GM20000 (cell line): ENCODE measurements at places on chromosomes 6 and 20.

DNA sequence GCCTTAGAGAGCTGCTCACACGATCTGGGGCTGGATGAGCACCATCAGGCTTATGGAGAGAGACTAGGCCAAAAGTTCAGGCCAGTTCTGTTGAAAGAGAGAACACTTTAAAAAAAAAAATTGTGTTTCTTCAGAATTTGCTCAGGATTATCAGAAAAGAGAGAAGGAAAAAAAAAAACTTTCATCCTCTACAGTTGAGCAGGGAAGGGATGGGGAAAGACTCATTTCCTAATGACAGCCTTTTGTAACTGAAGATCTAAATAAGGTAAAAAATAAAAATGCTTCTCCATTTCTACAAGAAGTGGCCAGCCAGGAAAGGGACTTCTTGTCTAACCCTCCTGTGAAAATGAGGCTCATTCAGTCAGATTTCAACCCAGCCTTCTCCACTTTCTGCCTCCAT is 134.8 kb downstream of the LY86 start:
- no peak for DNase-seq

- DNase-seq, result peak; percentile 44
These were observed 11.6 kb upstream of the ELOVL5 start for GRCh38 chr6:53360093-53360912.

GRCh38 chr6:75486850-75487518 is 6.6 kb downstream of the FILIP1 start:
- DNase-seq, result no peak

DNA sequence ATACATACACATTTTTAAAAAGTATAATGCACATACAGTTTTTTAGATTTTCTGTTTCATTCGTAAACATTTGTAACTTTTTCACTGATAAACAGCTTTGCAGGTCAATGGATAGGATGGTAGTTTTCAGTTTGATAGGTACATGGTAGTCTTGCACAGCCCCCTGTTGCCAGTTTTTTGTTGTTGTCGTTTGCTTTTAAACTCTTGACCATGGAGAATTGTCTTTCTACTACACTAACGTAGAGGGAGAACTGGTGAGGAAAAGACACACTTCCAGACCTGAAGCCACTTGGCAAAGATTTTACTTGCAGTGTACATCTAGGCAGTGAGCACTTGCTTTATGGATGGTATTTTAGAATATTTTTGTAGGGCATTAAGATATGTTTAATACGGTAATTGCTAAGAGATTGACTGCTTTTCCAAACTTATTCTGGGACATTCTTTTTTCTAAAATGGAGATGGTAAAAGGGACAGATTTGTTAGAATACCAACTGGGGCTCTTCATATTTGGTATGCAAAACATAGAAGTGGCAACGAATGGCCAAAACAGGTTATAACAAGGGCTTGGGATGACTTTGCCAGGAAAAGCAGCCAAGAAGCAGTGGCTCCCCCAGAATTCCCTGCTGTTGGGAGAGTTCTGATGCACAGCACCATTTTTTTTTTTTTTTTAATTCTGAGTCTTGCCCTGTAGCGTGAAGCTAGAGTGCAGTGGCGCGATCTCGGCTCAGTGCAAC is 1.5 kb downstream of the PYGB start:
- no peak for DNase-seq

DNA sequence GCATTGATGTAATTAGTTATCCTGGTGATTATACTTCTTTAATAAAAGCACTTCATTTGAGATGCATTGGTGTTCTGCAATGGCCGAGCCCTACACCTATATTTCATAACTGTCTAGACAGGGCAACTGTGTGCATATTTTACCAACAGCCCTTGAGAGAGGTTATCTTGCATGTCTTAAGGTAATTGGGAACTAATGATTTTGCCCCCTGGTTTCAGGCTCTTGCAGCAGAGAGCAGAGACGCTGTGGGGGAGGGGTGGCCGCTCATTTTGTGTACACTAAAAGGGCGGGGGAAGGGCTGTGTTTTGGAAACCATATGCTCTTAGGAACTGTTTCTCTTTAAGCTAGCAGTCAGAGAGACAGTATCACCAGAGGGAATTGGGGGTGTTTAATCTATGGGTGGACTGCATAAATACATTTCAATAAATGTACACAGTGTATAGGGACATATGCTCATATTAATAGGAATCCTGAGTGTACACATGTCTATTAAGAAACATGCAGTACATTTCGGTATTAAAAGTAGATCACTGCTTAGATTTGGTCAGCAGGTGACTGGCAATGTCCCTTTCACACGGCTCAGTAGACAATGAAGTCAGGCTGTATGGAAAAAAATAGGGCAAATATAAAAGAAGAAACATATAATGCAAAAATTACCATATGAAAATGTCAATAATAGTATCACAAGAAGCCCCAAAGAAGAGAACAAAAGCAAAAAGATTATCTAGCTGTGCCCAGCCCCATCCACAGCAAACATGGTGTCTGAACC is 402.9 kb upstream of the CITED2 start:
- DNase-seq, result no peak

DNA sequence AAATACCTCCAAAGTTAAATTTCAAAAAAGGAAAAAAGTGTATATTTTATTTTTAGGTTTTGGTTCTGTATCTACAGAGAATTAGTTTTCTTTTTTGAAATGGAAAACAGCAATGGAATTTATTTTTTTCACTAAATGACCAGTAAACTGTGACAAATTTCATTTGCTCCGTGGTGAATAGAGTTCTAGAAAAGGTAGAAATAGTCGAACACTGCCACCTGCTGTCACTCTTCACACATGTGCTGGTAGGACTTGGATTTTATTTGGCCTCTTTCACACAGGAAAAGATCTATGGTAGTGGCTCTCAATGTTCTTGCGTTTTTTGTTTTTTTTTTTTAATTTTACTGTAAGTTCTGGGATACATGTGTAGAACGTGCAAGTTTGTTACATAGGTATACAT is 312.5 kb downstream of the EYA4 start:
- peak; percentile 10 for DNase-seq

DNA sequence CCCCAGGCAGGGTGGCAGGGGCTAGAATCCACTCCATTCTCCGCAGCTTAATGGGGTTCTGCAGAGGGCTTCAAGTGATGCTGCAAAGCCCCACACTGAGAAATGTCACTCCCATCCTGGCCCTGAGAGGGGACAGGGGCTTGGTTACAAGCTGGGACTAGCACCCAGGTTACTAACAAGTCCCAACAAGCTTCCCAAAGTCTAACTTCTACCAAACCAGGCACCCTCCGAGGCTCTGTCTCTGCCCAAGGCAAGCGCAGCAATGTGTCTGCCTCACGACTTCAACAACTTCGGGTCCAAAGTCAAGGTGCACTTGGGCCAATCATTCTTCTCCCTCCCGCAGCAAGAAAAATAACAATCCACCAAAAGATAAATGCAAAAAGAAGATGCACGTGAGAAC is 45.6 kb downstream of the NFATC2 start:
- DNase-seq, result no peak

- DNase-seq, result no peak
These were observed 122.0 kb upstream of the MAFB start for GRCh38 chr20:40811004-40811403.

DNA sequence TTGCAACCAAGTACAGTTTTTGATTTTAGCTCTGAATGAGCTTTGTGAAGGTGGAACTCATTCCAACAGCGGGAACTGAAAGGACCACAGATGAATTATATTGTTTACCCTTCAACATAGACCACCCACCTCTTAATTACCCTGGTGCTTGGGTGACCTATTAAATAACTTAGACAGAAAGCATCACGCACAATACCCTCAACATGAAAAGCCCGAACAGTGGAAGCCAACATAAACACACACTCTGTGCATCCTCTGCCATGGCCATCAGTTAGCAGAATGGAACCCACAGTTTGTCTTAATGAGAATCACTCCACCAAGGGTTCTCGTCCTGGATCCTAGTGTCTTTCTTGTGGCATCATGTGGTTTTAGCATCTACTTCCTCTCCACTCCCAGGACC is 60.5 kb downstream of the FOXF2 start:
- no peak for DNase-seq

DNA sequence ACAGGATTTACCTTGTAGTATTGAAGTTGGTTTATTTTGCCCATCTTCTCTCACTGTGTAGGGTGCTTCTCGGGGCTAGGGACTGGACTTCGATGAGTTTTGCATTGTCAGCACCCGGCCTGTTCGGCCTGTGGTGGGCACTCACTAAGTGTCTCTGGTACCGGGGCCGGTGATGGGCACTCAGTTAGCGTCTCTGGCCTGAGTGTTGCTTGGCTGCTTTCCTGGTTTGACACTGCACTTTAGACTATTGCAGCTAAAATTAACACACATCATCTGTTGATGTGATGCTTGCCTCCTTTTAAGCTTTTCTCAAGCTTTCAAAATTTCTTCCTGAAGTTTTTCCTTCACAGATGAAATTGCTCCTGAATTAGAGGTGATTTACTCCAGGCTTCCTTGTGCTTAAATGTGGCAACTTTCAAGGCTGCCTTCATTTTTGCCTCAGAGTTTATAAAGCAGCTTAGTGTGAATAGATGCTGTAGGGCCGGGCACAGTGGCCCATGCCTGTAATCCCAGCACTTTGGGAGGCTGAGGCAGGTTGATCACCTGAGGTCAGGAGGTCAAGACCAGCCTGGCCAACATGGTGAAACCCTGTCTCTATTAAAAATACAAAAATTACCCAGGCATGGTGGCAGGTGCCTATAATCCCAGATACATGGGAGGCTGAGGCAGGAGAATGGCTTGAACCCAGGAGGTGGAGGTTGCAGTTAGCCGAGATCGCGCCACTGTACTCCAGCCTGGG is 41.7 kb upstream of the TULP4 start:
- no peak for DNase-seq

- no peak for DNase-seq
These were observed 5.2 kb downstream of the AGPAT4 start for GRCh38 chr6:161268531-161269210.

DNA sequence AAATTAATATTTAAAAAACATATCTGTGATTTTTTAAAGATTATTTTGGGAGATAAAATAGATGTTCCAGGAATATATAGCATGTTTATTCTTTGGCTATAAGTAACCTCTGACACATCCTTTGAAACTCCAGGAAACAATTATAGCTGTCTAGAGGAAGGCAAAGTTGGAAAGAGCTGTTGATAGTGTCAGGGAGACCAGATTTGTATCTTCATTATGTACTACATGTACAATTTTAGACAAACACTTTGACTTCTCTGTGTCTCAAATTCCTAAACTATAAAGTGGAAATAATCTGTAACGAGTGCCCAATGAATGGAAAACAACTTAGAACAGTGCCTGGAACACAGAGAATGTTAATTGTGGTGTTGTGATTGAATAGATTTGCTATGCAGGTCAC is 25.6 kb upstream of the ADGRG6 start:
- DNase-seq, result no peak

- DNase-seq, result no peak
These were observed 424.3 kb upstream of the ARID1B start for GRCh38 chr6:156352861-156353260.

DNA sequence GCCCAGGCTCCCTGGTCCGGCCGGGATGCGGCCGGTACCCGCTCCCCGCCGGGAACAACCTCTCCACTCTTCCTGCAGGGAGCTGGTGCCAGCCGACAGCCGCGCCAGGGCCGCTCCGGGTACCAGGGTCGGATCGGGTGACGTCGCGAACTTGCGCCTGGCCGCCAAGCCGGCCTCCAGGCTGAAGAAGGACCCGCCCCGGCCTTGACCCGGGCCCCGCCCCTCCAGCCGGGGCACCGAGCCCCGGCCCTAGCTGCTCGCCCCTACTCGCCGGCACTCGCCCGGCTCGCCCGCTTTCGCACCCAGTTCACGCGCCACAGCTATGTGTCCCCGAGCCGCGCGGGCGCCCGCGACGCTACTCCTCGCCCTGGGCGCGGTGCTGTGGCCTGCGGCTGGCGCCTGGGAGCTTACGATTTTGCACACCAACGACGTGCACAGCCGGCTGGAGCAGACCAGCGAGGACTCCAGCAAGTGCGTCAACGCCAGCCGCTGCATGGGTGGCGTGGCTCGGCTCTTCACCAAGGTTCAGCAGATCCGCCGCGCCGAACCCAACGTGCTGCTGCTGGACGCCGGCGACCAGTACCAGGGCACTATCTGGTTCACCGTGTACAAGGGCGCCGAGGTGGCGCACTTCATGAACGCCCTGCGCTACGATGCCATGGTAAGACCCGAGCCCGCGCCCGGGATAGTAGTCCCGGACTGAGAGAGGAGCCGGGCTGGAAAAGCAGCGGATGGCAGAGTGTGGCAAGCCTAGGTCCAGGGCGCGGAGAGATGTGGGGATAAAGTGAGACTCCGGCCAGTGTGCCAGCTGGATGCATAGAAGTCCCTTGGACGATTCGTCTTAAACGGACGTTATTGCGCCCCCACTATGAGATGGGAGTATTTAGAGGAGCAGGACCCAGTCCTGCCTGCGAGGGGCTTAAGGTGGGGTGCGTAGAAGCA is at the start of gene NT5E:
NT5E (plus strand) TSS at position 266 of the 942 bp plus-strand sequence; CDS start at position 323, 57 bp downstream.
- peak; percentile 90 for DNase-seq

DNA sequence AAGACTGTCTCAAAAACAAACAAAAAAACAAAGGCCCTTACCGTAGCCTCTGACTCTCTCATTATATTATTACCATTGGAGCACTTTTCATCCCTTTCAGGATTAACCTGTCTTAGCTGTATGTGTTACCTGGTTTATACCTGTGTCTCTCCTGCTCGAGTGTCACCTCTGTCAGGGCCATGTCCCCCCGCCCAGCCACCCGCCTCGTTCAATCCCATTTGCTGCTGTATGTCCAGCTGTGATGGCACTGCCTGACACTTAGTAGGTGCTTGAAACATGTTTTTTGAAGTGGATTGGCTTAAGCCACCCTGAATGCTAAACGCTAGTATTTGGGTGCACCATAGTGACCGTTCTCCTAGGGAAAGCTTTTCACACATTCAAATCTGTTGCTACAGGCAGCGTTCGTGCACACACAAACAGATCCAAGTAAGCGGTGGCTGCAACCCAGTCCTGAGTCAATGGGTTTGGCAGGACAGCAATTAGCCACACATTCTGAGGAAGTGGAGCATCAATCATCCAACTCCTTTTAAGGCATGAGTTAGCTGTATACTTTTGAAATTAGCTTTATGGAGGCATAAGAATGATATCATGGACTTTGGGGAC is 98.9 kb upstream of the ZNF217 start:
- peak; percentile 8 for DNase-seq

DNA sequence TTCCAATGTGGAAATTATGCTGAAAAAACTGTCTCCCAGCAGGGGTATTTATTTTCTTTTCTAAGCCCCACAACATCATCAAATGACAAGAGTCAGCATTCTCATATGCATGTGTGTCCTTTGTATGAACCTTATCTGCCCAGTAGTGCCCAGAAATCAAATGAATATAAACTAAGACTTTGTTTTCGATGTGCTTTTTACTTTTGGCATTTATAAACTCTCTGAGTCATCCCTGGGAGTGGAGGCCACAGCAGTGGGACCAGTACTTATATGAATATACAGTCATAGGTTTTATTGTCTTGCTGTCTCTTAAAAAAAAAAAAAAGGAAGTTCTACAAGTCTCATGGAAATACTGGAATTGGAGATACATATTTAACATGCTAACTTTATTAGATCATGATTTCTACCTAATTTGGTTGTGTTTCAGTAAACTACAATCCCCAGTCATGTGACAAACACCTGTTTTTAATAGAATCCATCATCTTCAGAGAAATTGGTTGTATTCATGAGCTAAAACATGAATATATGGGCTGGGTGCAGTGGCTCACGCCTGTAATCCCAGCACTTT is 99.2 kb upstream of the TMEM181 start:
- no peak for DNase-seq
